Astrocyte of the hippocampus (primary cell): ENCODE measurements at places on chromosomes 11 and 22.
A peak's percentile ranks its signal among the peaks of the same experiment; 100 is the strongest.

- no peak for DNase-seq
These were observed at the start of gene MRGPRD for GRCh38 chr11:68980776-68981065. Gene MRGPRD, minus strand, starts transcription at chr11:68980986. Its CDS starts 0 bp downstream, at chr11:68980986.

- DNase-seq: peak; percentile 72
These were observed 26.1 kb upstream of the CELSR1 start for GRCh38 chr22:46563381-46564083.

DNA sequence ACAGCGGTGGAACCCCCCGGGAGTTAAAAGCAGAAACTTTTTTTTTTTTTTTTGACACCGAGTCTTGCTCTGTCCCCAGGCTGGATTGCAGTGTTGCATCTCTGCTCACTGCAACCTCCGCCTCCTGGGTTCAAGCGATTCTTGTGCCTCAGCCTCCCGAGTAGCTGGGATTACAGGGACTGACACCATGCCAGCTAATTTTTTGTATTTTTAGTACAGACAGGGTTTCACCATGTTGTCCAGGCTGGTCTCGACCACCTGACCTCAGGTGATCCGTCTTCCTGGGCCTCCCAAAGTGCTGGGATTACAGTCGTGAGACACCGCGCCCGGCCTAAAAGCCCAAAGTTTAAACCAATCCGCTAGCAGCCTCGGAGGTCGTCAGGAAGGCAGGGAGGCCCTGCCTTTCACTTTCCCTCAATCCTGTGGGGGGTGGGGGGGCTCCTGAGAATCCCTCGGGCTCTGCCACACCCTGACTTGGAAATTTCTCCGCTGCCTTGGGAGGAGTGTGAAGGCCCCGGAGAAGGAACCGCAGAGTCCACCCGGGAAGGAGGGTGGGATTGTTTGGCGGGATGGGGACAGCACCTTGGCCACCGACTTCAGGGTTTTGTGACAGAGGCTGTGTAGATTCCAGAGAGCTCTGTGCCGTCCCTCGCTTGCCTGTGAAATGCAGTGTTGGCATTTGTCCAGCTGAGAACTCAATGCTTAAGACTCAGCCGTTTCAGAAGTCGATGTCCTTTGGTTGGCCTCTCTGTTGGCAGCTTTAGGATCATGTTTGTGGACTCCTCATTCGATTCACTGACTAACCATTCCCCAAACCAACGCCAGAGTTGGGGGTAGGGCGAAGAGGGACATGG, 1.0 kb downstream of the ARHGAP8 start:
- DNase-seq: peak; percentile 92

DNA sequence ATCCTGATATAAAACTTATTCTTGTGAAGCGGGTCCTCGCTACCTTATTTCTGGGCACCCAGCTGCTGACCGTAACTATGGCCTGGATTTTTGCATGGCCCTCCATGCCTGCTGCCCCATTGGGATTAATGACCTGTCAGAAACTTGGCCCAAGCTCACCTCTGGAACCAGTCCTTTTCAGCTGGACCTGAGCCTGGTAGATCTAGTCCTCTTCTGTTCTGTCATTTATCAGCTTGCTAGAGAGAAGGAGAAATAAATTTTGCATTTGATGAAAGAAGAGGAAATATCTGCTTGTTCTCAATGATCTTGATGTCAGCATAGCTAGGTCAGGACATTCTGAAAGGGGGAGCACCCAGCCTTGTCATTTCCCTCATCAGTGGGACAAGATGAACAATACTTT, 387.8 kb upstream of the LARGE1 start:
- no peak for DNase-seq

DNA sequence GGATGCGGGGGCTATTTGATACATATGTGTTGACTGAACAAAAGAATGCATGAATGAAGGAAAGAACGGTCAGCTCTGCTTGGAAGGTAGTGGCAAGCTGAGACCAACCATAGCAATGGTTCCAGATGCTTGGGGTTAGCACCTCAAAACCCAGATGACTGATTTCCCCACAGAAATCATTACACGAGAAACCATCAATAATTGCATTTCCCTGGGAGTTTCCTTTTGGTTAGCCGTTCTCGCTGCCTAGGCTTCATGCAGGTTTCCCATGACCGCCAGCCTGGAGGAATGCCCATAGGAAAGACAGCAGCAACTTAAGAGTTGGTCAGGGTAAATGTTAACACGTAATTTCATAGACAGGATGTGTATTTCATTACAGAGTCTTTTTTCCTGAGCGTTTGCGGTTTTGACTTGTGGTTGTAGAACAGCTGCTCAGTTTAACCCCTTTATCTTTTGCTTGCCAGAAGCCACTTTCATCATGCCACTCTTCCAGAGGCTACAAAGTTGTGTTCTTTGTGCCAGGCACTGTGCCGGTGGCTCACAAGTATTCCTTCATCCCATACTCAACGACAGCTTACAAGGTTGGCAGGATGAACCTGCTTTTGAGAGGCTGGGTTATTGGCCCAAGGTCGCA, 2.8 kb downstream of the IL17RA start:
- DNase-seq: peak; percentile 31

- no peak for DNase-seq
These were observed 144.9 kb downstream of the HIPK3 start for GRCh38 chr11:33402066-33402465.

DNA sequence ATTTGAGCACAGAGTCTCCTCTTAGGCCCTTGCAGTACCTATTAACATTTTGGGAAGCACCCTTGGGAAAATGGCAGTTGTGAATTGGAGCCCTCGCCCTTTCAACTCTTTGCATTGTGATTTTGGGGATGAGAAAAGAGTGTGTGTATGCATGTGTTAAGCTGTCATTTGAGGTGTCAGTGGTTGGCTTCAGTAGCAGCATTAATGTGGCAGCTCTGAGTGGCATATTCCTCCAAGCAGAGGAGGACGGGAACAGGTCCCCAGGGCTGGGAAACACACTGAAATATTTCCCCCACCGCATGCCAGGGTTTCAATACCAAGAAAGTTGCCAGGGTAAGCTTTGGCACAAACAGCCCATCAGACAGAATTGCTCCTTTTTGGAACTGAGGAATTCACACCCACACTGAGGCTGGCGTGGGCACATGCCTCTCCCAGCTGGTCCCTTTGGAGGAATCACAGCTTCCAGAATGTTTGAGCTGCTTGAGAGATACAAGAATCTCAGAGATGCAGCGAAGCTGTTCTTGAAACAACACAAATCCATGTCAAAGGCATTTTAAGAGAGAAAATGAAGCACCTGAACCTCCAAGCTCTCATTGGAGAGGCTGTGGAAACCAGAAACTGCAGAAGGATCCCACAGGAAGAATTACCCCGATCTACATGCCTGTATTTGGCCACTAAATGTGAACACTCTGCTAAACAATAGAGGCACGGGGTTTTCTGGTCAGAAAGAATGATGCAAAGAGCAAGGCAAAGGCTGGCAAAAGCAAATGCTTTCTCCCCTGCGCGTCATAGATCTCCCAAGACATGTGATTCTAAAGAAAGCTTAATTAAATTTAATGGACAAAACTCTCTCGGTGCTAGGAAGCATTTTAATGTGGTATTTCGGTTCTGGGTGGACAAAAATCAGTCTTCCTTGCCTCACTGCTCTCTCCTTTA, 67.2 kb upstream of the RCN1 start:
- DNase-seq: peak; percentile 43

GRCh38 chr22:46043339-46043738, 66.4 kb upstream of the WNT7B start:
- DNase-seq: no peak

DNA sequence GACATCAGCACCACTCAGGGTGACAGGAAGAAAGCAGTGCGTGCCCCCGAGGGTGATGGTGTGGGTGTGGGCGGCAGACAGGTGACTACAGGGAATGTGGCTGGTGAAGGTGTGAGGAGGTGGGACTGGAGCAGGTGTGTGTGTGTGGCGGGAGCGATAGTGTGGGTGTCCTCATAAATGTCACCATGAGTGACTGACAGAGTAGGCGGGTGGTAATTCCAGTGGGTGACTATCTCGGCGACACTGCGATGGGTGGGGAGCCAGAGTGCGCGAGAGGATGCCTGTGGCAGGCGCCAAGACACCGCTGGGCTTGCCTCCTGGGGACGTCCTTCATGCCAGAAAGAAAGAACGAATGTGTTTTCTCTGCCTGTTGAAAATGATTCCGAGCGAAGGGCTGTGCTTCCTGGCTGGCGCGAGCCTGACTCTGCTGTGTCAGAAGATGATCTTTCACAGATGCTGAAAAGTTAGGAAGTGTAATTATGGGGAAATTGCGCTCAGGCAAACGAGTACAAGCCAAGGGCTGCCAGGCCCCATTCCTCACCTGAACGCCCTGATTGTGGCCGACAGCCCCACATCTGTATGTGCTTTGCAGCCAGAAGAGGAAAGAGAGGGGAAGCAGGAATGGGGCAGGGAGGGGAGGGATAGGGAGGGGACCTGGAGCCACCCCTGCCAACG, 98.8 kb upstream of the CD82 start:
- DNase-seq: no peak

DNA sequence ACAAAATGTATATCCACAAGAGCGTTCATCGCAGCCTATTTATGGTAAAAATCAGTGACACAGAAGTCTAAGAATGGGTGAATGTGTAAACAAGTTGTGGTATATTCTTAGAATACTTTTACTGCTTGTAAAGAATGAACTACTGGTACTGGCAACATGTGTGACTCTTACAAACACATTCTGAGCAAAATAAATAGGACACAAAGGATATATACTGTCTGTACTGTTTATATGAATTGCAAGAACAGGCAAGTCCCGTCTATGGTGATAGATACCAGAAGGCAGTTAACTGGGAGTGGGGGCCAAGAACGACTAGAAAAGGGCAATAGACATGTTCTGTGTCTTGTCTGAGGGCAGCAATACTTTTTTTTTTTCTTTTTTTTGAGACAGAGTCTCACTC, 112.6 kb downstream of the TBC1D22A start:
- no peak for DNase-seq

GRCh38 chr11:47443028-47443700, 5.8 kb downstream of the RAPSN start:
- DNase-seq: no peak

- no peak for DNase-seq
These were observed 3.5 kb downstream of the KRTAP5-7 start for GRCh38 chr11:71530602-71531001.
